SJCRH30 (cell line): ENCODE measurements at places on chromosomes 2 and 18. TPM values are rescaled to one million over a fixed set of nuclear protein-coding genes. Genes with fewer than 3 reads are reported as not detected.

DNA sequence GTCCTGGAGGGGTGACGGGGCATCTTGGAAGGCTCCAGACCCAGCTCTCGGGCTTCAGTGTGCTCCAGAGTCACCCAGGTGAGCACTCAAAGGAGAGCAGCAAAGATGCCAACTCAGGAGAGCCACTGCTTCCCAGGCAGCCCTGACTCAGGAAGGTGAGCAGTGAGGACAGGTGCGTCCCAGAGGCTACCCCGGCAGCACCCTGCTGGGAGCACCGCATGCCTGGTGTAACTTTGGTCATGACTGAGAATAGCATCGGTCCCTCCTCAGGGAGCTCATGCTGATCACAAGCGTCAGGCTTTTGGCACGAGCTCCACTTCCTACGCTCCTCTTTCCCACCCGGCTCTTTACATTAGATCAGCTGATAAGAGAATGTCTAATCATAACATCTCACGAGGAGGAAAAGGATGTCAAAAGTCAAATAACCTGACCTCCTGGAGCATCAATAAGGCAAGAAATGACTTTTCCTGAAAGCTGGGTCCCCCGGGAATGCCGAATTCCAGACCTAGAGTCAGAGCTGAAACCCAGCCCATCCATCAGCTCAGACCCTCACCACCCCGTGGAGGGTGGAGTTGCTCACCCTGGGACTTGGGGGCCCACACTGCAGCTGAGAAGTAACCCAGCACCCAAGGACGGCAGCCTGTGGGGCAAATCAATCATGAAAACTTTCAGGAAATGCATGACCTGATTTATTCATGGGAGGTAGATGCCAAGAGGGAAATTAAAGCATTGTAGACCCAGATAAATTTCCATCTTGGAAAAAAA is 248.8 kb downstream of the ACKR3 start:
- DNase-seq = peak; percentile 29

GRCh38 chr18:24112874-24113615 is 25.8 kb upstream of the CABYR start:
- no peak for DNase-seq

GRCh38 chr2:158573739-158574138 is 117.0 kb downstream of the PKP4 start:
- no peak for DNase-seq

- no peak for DNase-seq
These were observed 28.4 kb downstream of the FBXO48 start for GRCh38 chr2:68438455-68439303.

DNA sequence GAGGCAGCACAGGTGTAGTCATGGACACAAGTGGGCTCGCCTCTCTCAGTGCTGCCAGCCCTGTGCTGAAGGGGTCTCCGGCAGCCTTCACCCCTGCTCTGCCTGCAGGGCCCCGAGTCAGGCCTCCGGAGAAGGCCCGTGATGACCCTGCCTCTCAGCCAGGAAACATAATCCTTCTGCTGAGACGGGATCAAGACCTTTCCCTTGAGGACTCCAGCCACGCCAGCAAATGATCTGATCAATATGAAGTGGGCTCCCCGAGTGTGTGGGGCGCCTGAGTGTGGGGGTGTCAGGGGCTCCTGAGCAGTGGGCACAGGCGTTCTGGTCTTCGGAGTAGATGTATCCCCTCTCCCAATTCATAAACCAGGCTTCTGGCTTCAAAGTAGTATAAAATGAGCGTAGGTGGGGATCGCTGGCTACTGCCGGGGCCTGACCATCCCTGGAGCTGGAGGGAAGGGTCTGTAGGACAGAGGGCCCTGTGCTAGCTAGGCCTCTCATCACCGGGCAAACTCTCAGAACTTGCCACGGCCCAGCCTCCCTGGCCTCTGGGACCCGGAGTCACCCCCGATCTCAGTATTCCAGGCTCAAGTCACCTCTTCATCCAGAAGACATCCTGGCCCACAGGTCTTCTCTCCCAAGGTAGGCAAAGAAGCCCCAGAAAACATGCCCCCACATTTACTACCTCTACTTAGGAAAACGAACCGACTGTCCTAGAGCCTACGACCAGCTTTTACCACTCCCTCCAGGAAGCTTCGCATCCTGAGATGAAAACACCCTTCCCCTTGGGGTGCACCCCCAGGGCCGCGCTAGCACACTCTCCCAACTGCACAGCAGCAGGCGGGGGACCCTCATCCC is 33.6 kb downstream of the CRACDL start:
- no peak for DNase-seq

- DNase-seq = peak; percentile 96
These were observed 60.1 kb downstream of the GBX2 start for GRCh38 chr2:236107942-236108625.

DNA sequence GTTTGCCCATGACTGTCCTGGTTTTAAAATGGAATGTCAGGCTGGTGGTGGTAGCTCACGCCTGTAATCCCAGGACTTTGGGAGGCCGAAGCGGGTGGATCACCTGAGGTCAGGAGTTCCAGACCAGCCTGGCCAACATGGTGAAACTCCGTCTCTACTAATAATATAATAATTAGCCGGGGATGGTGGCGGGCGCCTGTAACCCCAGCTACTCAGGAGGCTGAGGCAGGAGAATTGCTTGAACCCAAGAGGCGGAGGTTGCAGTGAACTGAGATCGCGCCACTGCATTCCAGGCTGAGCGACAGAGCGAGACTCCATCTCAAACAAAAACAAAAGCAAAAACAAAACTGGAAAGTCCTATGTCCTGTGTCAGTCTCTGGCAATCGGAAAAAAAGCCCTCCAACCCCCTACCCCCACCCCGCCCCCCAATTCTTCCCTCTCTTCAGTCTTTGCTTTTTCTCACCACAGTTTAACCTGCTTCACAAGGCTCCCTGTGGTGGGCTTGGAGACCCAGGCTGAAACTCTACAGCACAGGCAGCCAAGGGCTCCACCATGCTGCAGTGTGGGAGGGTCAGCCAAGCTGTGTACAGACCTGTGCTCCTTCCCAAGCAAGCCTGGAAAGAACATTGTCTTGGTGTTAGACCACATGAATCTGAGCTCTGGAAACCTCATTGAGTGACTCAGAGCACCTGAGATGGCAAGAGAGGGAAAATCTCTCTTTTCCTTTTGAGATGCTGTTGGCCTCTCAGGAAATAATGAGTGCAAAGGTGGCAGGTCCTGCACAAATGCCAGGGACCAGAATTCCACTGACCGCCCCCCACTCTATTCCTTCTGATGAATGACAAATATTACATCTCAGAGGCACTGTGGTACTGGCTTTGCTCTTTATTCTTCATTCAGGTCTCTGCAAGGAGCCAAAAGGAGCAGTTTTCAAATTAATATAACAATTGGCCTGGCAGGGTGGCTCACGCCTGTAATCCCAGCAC is 16.7 kb downstream of the MYCN start:
- DNase-seq = no peak

PUS10 gene
- total RNA-seq = 8.9 and 9.0 TPM in 2 replicates
